ENCODE measurements at places on chromosomes 5 and 9.

DNA sequence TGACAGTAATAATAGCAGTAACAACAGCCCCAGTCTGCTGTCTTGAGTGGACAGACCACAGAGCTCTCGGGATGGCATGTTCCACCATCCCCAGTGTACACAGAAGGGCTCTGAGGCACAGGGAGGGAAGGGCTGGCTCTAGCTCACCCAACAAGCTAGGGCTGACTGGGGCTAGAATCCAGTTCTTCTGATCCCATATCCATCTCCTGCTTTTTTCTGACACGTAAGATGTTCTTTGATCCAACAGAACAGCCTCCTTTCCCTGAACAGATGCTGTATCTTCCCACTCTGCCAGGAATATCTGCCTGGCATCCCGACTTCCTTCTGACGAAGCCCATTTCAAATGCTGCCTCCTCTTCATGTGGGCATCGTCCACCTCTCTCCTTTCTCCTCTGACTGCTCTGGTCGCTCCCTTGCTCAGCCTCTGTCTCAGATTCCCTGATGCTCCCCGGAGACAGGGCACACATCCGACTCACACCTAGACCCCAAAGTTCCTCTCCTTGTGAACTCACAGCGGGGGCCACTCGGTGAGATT lies 43.6 kb upstream of the CLK4 start:
- no peak for DNase-seq

DNA sequence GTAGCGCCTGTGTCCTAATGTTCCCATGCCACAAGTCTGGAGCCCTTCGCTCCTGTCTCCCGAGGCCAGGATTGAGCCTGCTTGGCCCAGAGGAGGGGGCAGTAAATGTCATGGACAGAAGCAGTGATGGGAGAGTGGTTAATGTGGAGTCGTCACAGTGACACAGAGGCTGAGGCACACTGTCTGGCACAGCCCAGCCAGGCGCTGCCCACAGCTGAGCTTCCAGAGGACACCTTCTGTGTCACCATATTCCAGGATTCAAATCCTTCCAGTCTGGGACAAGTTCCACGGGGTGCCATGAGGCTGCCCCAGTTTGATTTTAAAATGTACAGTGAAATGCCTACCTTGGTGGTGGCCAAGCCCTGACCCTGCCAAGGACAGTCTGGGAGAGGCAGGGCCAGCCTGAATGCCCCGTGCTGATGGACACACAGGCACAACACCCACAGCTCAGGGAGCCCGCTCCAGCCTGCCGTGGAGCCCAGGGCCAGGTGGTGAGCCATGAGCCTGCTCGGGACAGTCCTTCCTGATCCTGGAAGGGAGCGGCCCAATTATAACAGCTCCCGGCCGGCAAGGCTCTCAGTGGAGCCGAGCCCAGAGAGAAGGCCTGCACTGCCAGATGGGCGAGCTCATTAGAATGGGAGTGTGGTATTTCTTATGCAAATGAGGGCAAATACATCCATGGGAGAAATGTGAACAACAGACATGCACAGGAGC lies 99.1 kb upstream of the RUFY1 start:
- no peak for DNase-seq

DNA sequence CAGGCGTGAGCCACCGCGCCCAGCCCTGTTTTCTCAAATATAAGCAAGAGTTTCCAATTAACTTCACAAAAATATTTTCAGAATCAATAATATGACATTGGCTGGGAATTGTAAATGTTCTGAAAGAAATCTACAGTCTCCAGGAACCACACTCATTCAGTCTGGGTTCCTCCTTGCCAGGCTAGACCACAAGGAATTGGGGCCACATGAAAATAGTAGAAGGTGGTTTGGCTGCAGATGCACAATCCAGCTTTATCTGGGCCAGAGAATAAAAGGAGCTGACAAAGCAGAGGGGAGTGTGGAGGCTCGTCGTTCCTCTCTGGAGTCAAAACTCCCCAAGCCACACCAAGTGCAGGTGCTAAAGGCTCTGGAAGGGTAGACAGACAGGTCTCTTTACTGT lies 92.0 kb upstream of the OSMR start:
- no peak for DNase-seq

GRCh38 chr9:27701587-27701986 lies 128.3 kb upstream of the C9orf72 start:
- DNase-seq, result no peak

- DNase-seq, result no peak
Observed at GRCh38 chr5:89388872-89389271, 505.9 kb upstream of the MEF2C start.

DNA sequence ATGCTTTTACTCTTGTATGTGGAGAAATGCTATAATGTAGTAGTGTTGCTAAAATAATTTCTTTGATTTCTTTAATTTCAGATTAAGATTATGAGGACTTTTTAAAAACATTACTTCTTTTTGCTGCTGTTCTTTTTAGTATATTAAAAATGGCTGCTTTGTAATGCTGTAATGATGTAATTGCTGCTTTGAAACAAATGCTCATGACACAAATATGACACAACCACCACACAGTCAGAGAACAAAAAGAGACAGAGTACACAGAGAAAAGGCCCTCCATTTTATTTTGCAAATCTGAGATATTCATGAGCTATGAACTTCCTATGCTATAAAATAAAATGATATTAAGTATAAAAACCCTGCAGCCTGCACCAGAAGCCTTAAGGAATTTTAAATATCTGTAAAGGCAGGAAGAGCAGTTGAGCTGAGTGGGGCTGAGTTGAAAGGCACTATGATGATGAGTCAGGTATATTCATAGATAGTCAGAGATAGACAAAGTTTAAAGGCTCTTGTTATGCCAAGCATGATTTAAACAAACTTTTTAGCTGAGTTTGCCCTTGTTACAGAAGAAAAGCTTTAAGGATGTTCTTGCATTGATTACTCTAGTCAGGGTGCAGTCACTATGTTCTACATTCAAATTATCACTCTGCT lies 5.1 kb upstream of the POU5F2 start:
- no peak for DNase-seq

- no peak for DNase-seq
Observed at GRCh38 chr5:68502531-68502930, 287.0 kb downstream of the PIK3R1 start.

- no peak for DNase-seq
Observed at GRCh38 chr5:72606525-72606924, 99.3 kb upstream of the ZNF366 start.

DNA sequence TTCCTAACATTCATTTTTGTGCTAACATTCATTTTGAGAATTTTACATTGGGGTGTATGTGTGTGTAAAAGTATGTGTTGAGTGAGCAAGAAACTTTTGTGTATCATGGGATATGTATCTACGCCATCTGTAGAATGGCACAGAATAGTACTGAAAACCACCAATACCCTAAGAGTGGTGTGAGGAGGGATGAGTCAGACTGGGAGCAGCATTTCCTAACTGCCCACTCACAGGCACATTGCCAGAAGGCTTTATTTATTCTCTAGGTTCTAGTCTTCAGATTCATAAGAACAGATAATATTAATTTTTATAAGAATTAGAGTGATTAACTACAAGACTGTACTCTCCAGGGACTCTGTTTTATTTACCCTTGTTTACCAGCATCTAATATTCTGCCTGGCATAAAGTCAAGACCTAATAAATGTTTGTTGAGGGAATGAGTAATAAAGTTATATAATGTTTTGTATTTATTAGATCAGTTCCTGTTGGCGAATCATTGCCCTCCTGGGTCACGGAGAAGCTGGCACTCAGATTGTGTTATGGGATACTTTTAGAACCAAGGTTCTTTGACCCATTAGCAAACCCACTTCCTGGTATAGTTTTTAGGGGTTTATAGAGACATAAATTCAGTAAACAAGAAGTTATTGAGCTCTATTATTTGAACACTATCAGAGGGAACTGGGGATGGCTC lies 159.1 kb upstream of the PPP2R2B start:
- DNase-seq, result no peak

GRCh38 chr9:95494416-95495371 lies 22.1 kb downstream of the PTCH1 start:
- DNase-seq, result peak; percentile 74

GRCh38 chr9:94772144-94772543 lies 45.6 kb downstream of the AOPEP start:
- DNase-seq, result no peak

DNA sequence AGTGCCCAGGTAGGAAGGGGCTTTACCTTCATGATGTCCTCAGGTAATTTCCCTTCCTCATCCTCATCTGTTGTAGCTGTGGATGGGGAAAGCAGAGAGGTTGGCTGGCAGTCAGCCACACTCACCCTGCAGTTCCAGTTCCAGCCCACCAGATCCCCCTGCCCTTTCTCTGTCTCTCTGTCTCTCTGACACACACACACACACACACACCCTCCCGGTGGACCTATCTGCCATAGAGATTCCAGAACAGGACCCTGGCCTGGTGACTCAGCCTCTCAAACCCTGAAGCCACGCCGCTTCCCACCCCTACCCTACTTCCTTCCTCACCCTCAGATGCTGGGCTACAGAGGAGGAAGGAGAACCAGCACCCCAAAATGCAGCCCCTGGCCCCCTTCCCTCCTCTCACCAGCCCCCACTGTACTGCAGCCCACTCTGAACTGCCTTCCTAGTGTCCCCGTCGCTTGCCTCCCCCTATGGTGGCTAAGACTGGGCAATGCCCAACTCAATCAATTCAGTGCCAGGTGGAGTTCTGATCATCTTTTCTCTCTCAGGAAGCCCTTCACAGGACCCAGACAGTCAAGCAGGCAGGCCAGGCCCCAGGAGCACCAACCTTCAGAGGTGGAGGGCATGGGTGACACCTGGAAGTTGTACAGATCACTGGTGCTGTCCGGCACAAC lies 4.8 kb downstream of the IRF1 start:
- no peak for DNase-seq

GRCh38 chr9:131739959-131740648 lies at the start of gene RAPGEF1:
RAPGEF1 (minus strand) TSS chr9:131740076; CDS start chr9:131739830, 246 bp downstream.
- peak; percentile 88 for DNase-seq

GRCh38 chr5:132526290-132526973 lies 16.9 kb downstream of the IL5 start:
- DNase-seq, result no peak

DNA sequence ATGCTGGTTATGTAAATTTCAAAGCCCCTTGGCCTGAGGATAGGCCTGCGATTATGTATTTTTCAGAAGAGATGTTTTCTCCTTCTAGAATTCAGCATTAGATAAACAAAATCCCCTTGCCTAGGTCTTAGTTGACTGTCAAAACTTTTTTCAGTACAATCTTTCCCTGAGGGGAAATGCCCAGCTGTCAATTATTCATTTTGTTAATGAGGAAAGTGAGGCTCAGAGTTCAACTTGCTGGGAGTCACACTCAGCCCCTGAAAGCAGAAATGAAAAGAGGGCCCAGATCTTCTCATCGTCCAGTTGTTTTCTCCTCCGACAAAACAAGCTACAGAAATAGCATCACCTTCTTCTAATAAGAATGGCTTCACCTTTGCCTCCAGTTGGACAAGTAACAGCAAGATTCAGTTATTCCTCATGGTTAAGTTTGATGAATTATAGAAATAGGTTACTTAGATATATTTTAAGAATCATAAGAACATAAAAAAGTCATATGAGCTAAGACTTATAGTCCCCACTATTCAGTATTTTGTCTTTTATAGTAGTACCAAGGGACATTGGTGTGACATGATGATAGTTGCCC lies 627.1 kb upstream of the WWC1 start:
- no peak for DNase-seq

GRCh38 chr5:113209498-113209897 lies 225.3 kb downstream of the TSSK1B start:
- no peak for DNase-seq

- DNase-seq, result no peak
Observed at GRCh38 chr9:134426436-134426835, 100.2 kb downstream of the RXRA start.

GRCh38 chr5:179904463-179905160 lies 3.1 kb downstream of the TBC1D9B start:
- DNase-seq, result no peak

DNA sequence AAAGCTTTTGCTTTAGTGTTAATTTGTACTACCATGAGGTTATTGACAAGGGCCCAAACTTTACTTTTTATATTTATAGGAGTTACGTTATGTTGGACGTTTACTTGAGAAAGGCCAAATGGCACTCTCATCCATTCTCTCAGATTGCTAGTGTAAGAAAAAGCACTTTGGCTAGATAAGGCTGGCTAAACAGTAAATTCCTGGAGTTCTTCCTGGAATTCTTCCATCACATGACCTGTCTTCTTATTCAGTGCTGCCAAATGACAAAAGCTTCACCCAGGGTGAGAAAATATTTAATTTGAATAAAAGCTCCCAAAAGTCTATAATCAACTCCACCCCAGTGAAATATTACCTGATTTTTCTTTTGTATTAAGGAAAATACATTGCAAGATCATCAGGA lies 1568.9 kb upstream of the ACO1 start:
- DNase-seq, result no peak

- no peak for DNase-seq
Observed at GRCh38 chr5:43540746-43541145, 16.1 kb downstream of the PAIP1 start.

DNA sequence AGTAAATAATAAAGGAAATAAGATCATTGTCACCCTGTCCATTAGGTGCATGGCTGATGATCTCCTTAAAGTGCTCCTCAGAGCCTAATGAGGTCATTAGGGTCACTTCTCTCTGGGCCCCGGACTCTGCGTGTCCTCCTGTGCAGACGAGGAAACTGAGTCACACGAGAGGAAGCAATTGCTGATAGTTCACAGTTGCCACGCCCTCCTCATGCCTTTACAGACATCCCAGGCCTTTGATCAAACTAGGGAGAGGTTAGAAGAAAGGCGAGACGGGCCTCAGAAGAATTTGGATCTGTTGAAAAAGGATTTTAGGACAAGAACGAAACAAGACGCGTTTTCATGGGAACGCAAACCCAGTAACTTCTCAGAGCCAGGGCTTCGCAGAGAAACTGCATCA lies 32.0 kb upstream of the MSX2 start:
- no peak for DNase-seq

- DNase-seq, result no peak
Observed at GRCh38 chr5:79149433-79149832, 37.8 kb downstream of the BHMT start.

DNA sequence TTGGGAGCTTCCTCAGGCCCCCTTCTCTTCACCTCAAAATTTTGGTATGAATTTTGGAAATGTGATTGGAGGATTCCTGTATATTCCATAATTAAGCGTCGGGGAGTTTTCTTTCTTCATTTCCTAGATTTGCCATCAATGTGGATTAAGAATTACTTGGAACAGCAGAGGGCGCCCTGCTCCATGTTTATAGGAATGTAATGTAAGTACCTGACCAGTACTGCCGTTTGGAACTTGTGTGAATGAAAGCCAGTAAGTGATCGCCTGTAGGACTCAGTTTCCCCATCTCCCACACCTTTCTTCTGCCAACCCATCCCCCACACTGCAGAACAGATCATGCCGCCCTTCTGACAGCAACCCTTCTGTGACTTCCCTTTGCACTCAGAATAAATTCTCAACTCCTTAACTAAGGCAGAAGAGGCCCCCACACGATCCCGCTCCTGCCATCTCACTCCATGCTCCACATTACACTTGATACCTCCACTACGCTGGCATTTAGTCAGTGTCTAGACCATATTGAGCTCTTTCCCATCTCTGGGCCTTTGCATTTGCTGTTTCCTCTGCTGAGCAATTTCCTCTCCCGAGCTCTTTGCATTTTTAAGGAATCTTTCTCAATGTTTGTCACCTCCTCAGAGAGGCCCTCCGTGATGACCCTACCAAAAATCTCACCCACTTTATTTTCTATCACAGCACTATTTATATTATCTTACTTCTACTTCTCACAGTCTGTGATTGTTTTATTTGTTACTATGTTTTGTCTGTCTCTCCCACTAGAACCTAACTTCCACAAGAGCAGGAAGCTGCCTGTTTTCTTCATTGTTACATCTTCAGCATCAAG lies 79.5 kb upstream of the HTR4 start:
- DNase-seq, result peak; percentile 60
